Stimulated activated CD4-positive, alpha-beta T cell treated with anti-CD3 and anti-CD28 coated beads, Interleukin-4, amount 100 ng/mL, for 48 hours (primary cell): ENCODE measurements at places on chromosomes 3 and 15.

GRCh38 chr3:183555541-183556081 lies at the start of gene KLHL6:
KLHL6 (minus strand) TSS chr3:183555706; CDS start chr3:183555653, 53 bp downstream.
- peak; percentile 59 for DNase-seq

DNA sequence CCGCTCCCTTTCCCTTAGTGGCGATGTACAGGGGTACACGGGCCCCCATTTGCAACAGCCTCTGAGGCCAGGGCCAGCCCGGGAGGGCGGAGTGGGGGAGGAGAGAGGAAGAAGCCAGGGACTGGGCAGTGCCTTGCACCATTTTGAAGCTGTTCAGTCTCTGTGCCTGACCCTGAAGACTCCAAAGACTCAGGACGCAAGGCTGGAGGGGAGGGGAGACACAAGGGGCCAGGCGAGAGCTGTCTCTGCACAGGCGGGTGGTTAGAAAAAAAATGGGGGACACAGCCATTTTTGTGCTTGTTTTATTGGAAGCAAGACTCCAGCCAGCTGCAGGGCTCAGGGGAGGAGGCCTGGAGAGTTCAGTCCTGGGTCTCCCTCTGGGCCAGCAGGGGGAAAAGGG lies 1.6 kb downstream of the RPP25 start:
- no peak for DNase-seq

DNA sequence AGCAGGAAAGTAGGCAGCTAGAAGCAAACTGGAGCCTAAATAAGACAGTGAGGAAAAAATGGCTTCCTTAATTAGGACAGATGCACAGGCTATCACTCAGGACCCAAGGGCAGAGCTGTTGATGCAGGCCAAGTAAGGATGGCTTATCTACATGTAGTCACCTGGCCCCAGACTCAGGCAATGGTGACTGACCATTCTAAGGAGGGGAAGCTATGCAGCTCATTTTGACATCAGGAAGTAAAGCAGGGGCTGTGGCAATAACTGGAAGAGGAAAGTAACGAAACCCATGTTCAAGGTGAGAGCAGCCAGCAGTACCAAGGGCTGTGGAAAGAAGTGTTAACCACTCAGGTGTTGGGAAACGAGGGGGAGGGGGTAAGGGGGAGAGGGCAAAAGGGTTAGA lies 16.2 kb downstream of the ACAD11 start:
- DNase-seq, result no peak

- DNase-seq, result no peak
These were observed 629.2 kb upstream of the AGTR1 start for GRCh38 chr3:148068466-148068865.

GRCh38 chr15:41820791-41821423 lies 7.0 kb upstream of the JMJD7 start:
- DNase-seq, result no peak

GRCh38 chr3:88385090-88385489 lies 235.3 kb downstream of the C3orf38 start:
- DNase-seq, result no peak

DNA sequence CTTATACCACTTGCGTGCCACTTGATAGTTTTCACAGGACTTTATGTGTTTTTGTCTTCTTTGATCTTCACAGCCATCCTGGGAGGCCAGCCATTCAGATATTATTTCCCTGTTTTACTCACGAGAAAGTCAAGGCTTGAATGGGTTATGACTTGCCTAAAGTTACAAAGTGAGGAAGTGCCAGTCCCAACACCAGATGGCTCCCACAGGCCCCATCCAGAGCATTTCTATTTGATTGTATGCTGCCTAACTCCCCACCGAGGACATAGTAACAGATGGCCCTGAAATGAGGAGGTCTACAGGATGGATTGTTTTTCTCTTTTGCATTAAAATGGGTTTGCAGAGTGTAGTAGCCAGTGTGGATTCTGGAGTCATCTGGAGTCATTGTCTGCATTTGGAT lies 74.5 kb downstream of the SPTSSB start:
- no peak for DNase-seq

DNA sequence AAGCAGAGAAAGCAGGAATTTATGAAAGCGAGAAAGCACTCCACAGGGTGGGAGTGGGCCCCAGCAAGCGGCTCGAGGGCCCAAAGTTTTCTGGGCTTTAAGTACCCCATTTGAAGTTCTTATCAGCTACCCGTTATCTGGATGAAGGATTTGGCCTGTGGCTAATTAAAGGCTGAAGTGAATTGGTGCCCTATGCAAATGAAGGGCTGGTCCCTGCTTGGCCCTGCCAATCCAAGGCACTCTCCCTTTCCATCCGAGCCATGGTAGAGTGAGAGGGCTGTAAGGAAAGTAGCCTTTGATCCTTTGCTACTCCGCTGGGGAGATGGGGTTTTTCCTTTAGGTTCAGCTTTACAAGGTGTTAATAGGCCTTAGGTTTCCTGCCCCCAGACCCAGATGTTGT lies 469.3 kb upstream of the CFAP20DC start:
- no peak for DNase-seq

GRCh38 chr3:157785102-157785826 lies 282.0 kb upstream of the VEPH1 start:
- no peak for DNase-seq

GRCh38 chr3:111246967-111247760 lies 175.5 kb downstream of the NECTIN3 start:
- DNase-seq, result no peak

DNA sequence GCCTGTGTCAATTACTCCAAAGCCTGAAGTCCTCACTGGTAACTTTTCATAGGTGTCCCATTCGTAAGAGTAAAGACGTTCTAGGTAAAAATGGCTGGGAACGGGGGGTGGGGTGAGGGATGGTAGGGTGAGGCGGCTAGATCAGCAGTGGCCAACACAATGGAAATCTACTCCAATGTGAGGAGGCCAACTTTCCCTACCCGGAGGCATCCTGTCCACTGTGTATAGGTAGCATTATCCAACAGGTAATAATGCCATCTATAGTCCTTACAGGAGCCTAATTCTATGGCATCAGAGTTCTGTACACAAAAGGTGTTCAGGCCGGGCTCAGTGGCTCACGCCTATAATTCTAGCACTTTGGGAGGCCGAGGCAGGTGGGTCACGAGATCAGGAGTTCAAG lies 29.1 kb downstream of the HDC start:
- no peak for DNase-seq

DNA sequence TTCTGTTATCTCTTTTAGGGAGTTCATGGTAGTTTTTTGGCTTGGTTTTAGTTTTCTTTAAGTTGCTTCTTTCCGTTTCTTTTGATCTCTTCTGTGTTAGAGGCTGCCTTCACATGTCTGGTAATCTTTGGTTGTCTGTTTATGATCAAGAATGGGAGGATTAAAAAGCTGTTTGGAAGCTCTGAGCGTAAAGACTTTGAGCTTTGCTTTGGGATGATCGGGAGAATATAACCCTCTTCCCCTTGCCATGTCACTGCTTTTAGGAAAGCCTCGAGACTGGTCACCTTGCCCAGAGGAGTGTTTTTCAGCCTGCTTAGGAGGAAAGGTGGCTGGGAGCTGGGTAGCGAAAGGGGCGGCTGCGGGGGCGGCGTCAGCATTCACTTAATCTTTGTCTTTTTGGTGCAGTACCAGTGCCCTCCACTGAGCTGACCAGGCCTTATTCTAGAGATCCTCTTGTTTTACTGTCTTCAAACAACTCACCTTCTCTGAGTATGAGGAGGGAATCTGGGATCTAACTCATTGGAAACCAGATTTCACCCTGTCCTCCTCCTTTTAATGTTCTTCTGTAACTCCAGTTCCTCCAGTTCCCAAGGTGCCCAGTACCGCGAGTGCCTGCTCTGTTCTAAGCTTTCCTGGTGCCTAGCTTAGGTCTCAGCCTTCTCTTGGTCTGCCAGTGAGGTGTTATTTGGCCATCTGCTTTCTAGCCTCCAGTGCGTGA lies 15.5 kb downstream of the TATDN2 start:
- DNase-seq, result peak; percentile 72

- DNase-seq, result no peak
These were observed 71.0 kb upstream of the SCN5A start for GRCh38 chr3:38720465-38720864.

DNA sequence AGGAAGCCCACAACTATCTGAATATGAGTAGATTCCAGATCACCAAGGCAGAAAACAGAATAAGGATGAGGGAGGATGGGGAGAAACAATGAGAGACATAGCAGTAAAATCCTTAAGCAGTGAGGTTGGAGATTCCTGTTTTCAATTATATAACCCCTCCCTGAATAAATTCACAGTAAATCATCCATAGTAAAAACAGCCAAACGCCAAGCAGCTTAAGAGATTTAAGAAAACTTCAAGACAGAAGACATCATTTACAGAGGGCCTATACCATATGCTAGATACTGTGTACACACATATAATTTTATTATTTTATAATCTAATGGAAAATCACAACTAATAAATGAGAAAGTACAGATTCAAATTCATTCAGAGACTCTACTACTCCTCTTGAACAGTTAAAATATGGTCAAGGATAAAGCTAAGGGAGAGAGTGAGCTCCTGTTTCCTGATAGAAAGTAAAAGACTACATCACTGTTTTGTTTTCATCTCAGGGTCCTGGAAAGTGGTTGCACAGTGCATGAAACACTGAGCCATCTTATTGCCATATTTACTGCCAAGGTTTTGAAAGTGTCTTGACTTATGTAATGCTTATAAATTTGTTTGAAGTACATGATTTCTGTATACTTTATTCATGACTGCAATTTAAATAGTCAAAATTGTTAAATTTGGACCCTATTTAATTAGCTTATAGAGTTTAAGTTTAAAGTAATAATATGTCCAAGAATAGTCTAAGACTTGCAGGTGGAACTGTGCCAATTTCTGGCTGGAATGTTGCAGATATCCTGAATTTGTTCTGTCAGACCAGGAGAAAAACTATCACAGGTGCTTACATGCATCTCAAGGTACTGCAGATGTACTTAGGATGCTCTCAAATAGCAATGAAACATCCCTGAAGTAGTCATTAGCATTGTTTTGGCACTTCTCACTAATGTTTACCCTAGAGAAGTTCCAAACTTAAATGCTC lies 141.4 kb downstream of the TBL1XR1 start:
- DNase-seq, result no peak
